ENCODE measurements at places on chromosomes 12 and 14.

DNA sequence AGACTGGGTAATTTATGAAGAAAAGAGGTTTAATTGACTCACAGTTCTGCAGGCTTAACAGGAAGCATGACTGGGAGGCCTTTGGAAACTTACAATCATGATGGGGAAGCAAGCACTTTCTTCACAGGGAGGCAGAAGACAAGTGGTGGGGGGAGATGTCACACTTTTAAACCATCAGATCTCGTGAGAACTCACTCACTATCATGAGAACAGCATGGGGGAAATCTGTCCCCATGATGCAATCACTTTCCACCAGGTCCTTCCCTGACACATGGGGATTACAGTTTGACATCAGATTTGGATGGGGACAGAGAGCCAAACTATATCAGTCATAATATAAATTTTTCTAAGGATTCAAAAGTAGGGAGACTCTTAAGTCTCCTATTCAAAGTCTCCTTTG is 46.0 kb downstream of the SPIC start:
- H3K36me3 ChIP-seq = no peaks in the 10 kb centered on the region
- H3K27me3 ChIP-seq = no peaks in the 10 kb centered on the region
- no peaks in the 10 kb centered on the region for H3K4me1 ChIP-seq
- no peak overlapping the region for H3K27ac ChIP-seq

DNA sequence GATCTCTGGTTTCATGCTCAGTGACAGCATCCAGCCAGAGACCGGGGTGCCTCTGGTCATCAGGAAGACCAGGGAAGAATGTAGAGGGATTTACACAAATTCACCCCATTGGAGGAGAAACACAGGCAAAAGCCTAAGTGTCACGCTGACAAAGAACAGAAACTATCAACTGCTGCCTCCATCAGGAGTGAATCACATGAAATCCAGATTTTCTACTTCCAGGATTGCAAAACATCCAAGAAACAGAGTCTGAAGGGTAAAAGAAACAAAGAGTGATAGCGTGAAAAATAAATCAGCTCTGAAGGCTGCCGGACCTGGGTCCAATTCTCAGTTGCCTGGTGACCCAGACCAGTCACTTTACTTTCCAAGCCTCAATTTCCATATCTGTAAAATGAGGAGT is 136.1 kb upstream of the MAP1LC3B2 start:
- no peak overlapping the region for H3K4me3 ChIP-seq
- H3K27me3 ChIP-seq = no peaks in the 10 kb centered on the region
- peaks cover 20% of the 10 kb centered on the region for H3K4me1 ChIP-seq
- no peaks in the 10 kb centered on the region for H3K36me3 ChIP-seq
- H3K27ac ChIP-seq = no peak overlapping the region

DNA sequence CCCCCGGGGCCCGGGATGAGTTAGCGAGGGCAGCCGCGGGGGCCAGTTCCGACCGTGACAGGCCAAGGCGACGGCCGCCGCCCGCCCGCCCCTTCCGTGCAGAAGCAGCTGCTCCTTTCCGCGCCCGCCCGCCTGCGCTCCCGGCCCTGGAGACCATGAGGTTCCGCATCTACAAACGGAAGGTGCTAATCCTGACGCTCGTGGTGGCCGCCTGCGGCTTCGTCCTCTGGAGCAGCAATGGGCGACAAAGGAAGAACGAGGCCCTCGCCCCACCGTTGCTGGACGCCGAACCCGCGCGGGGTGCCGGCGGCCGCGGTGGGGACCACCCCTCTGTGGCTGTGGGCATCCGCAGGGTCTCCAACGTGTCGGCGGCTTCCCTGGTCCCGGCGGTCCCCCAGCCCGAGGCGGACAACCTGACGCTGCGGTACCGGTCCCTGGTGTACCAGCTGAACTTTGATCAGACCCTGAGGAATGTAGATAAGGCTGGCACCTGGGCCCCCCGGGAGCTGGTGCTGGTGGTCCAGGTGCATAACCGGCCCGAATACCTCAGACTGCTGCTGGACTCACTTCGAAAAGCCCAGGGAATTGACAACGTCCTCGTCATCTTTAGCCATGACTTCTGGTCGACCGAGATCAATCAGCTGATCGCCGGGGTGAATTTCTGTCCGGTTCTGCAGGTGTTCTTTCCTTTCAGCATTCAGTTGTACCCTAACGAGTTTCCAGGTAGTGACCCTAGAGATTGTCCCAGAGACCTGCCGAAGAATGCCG is 699 bp downstream of the MGAT2 start:
- peaks cover 38% of the 10 kb centered on the region for H3K4me1 ChIP-seq
- no peaks in the 10 kb centered on the region for H3K27me3 ChIP-seq
- peaks cover 16% of the 10 kb centered on the region for H3K36me3 ChIP-seq

GRCh38 chr14:95523815-95524448 is 7.5 kb upstream of the SYNE3 start:
- peaks cover 49% of the 10 kb centered on the region for H3K4me1 ChIP-seq
- H3K4me3 ChIP-seq = peak overlapping the region; percentile 8
- H3K27me3 ChIP-seq = no peaks in the 10 kb centered on the region
- no peak for DNase-seq

DNA sequence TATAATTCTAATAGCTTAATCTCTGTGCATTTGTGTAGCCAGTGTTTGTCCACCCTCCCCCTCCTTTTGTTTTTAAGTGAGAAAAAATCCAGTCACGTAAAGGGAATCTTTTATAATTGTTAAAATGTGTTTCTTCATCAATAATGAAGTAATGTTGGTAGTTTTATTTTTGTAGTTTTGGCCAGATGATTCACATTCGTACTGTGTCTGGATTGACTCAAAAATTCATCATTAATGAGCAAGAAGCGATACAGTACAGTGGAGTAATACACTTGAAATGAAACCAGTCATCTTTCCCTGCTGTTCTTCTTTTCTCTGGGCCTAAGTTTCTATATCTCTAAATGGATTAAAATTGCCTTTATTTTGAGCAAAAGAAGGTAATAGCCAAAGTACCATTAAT is 86.5 kb downstream of the SRGAP1 start:
- no peak overlapping the region for H3K4me3 ChIP-seq
- H3K36me3 ChIP-seq = no peaks in the 10 kb centered on the region
- H3K4me1 ChIP-seq = peaks cover 15% of the 10 kb centered on the region
- peak overlapping the region; percentile 17 for H3K27ac ChIP-seq
- no peaks in the 10 kb centered on the region for H3K27me3 ChIP-seq

GRCh38 chr12:108668542-108668941 is 34.8 kb upstream of the SELPLG start:
- H3K36me3 ChIP-seq = peaks cover 20% of the 10 kb centered on the region
- H3K27ac ChIP-seq = no peak overlapping the region
- H3K4me1 ChIP-seq = peaks cover 36% of the 10 kb centered on the region
- H3K4me3 ChIP-seq = no peak overlapping the region

DNA sequence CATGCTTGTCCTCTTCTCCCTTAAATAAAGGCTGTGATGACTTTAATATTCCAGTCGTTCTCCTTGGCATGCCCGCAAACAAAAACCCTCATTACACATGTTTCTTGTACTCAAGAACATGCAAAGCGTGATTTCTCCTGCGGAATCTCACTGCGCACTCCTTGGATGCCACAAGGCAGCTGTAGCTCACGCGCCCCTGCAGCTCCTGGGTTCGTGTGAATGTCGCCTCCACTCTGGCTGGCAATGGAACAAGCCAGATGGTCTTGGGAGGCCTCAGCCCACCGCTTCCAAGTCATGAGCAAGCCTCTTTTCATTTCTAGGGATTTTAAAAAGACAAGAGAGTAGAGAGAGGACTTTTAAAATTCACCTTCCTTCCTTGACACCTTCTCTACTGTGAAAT is 403.8 kb downstream of the PCNX1 start:
- no peaks in the 10 kb centered on the region for H3K4me1 ChIP-seq
- no peak overlapping the region for H3K4me3 ChIP-seq
- no peaks in the 10 kb centered on the region for H3K36me3 ChIP-seq

- no peaks in the 10 kb centered on the region for H3K4me1 ChIP-seq
- DNase-seq = no peak
- H3K27me3 ChIP-seq = peaks cover 28% of the 10 kb centered on the region
- no peaks in the 10 kb centered on the region for H3K36me3 ChIP-seq
- no peak overlapping the region for H3K4me3 ChIP-seq
Observed at GRCh38 chr12:113747017-113747416, 219.1 kb downstream of the RBM19 start.
